ENCODE measurements at places on chromosomes 6 and 20.

DNA sequence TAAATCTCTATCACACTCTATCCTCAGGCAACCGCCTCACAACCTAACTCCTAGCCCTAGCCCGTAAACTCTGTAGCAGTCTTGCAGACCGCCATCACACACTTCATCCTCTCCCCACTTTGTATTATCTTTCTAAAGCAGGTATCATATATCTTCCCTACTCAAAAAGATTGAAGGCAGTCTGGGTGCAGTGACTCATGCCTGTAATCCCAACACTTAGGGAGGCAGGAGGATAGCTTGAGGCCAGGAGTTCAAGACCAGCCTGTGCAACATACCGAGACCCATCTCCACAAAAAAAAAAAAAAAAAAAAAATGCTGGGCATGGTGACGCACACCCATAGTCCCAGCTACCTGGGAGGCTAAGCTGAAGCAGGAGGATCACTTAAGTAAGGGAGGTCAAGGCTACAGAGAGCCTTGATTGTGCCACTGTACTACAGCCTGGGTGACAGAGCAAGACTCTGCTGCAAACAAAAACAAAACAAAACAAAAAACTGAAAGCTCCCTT lies 22.9 kb downstream of the RANBP9 start:
- DNase-seq = no peak

DNA sequence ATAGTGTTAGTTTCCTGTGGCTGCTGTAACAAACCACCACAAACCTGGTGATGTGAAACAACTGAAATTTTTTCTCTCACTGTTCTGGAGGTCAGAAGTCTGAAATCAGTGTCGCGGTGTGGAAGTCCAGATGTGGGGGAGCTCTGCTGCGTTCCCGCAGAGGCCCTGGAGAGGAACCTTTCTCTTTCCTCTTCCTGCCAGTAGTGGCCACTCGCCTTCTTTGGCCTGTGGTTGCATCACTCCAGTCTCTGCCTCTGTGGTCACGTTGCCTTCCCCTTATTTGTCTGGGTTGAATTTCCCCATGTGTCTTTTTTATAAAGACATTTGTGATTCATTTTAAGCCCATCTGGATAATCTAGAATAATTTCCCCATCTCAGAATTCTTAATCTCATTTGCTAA lies 295.5 kb upstream of the FLRT3 start:
- no peak for DNase-seq

GRCh38 chr6:21611485-21611884 lies 17.9 kb downstream of the SOX4 start:
- no peak for DNase-seq

DNA sequence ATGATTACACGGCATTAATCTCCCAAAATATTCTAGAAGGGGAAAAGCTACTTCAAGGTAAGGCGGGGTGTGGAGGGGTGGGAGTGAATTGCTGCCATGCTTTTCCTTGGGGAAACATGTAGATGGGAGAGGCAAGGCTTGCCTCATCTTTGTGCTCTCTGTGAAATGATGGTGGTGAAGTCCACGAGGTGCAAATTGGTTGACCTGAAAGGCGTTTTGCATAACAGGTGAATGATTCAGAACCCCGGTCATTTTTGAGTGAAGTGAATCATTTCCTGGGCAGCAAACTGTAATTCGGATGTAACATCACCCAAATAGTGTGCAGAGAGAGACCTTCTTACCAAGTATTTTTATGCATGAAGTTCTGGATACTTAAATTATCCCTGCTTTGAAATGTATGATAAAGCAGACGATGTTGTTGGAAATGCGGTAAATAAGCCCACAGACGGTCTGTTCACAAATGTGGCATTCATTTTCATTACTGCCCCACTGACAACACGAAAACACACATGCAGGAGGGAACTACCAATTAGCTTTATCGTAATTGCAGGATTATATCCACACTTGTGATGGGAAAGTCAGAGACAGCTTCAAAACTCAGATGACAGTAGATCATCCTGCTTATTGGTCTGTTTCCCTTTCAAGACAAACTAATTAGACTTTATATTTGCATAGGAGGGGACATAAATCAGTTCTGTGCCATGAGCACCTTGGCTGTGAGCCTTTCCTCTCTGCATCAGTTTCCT lies 3.0 kb downstream of the CDH4 start:
- DNase-seq = no peak

DNA sequence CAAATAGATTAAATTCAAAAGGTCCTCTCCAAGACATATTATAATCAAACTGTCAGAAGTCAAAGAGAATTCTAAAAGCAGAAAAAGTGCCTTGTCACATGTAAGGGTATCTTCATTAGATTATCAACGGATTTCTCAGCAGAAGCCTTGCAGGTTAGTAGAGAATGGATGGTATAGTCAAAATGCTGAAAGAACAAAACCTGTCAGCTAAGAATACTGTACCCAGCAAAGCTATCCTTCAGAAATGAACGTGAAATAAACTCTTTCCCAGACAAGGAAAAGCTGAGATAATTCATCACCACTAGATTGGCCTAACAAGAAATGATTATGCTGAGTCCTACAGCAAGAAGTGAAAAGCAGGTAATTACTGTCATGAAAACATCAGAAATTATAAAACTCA lies 92.9 kb downstream of the STXBP5 start:
- DNase-seq = no peak
